ENCODE measurements at places on chromosomes 16 and 17.

DNA sequence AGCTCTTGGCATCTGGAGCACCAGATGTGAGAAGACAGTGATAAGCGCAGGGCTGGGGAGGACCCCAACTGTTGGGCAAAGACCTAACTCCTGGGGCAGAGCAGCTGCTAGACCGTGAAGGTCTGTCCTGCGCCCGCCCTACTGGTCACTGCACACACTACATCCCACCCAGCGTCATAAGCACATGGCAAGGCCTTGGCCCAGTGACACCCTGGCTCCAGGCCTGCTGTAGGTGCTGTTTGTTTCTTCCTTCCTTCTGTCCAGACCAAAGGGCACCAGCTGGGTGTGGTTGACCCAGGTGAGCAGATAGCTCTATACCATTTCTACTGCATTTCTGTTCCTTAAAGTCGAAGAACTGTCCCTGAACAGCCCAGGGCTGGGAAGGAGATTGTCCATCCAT lies 6.4 kb downstream of the TRPV3 start:
- DNase-seq, result no peak

DNA sequence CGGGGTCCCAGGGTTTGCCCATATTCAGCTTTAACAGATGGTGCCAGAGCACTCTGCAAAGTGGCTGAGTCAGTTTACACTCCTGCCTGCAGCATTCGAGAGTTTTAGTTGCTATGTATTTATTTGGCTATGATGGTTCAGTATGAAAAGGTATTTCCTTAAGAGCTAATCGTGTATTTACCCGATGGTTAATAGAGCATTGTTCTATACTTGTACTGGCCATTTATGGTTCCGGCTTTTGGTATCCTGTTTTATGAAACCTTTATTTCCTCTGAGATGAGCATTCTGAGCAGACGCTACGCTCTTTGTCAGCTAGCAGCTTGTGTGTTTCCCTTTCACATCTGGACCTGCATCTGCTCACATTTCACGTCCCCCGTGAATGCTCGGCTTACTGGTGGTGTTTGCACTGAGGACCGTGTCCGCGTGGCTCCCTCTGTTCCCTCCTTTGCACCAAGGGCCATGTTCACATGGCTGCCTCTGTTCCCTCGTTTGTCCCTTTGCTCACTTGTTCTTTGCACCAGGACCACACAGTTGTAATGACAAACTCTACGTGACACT lies 149.1 kb upstream of the CHMP6 start:
- no peak for DNase-seq

- DNase-seq, result no peak
Measured at GRCh38 chr17:81630274-81630673, 6.6 kb downstream of the NPLOC4 start.

- DNase-seq, result no peak
Measured at GRCh38 chr16:4461250-4462085, 13.0 kb downstream of the NMRAL1 start.

DNA sequence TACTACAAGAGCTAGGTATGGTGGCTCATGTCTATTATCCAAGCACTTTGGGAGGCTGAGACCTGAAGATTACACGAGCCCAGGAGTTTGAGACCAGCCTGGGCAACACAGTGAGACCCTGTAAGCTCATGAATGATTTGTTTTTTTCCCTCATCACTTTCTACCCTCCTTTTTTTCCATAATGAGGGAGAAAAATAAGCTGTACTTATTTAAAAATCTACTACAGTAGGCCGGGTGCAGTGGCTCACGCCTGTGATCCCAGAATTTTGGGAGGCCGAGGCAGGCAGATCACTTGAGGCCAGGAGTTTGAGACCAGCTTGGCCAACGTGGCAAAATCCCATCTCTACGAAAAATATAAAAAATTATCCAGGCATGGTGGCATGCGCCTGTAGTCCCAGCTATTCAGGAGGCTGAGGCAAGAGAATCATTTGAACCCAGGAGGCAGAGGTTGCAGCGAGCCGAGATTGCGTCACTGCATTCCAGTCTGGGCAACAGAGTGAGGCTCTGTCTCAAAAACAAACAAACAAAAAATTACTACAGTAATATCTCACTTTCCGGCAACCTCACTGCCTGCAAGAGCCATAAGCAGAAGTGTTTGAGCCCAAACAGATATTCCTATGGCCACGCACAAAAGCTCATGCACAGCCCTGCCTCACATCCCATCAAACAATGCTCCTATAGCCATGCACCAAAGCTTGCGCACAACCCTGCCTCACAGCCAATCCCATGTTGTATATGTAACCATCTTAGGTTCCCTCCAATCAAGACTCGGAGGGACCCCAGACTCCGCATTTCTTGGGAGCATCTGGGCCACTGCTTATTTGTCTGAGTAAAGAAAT lies 37.4 kb downstream of the TK2 start:
- no peak for DNase-seq

GRCh38 chr17:49572806-49573420 lies 2.8 kb upstream of the NXPH3 start:
- DNase-seq, result no peak

DNA sequence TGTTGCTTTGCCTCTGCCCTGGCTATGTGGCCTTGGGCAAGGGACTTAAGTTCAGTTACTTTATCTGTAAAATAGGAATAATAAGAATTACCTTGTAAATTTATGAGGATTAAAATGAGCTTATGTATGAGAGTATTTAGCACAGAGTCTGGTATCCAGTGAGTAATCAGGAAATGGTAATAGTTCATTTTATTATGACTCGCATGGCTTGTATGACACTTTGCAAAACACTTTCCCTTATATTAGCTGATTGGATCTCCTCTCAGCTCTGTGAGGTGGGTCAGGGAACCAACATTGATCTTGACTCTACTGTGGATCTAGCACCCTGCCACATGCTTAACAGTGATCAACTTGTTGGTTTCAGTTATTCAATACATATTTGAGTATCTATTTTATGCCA lies 8.3 kb upstream of the CDH3 start:
- DNase-seq, result peak; percentile 36

DNA sequence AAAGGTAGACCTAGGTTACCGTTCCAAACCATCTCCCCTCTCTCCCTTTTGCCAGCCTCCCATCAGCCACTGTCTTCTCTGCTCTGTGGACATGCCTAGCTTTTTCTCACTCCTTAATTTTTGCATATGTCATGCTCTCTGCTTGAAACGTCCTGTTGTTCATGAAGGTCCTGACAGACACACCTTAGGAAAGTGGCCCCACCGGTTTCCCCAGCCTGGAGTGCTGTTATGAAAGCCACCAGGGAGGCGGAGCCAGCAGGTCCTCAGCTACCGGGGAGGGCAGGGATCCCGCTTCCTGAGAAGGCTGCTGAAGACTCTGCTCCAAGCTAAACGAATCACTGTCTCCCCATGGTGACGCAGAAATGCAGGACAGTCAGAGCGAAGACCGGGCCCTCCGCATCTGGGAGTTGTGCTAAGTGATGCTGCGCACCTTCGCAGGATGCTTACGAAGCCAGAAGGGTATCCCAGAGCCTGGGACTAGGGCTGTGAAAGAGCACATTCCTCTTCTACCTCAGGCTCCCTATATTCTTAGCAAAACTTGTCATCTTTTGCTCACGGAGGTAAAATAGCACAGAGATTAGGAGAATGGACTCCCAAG lies 2.3 kb upstream of the SLC16A11 start:
- DNase-seq, result no peak

- no peak for DNase-seq
Measured at GRCh38 chr17:79042421-79043190, 18.6 kb downstream of the C1QTNF1 start.

DNA sequence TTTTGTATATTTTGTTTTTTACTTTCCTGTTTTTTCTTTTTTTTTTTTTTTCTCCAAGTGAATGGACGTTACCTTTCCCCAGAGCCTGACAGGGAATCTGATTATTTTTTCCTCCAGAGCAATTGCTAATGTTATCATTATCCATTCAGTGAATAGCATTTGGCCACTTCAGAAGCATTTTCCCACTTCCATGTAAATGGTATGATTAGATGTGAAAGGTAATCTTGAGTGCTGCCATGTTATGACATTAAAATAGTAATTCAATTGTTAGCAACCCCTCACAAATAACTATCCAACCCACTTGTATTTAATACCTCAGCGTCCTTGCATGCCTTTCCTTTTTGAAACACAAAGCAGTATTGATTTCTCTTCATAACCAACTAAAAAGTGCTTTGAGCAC lies 1243.8 kb downstream of the CDH8 start:
- no peak for DNase-seq

DNA sequence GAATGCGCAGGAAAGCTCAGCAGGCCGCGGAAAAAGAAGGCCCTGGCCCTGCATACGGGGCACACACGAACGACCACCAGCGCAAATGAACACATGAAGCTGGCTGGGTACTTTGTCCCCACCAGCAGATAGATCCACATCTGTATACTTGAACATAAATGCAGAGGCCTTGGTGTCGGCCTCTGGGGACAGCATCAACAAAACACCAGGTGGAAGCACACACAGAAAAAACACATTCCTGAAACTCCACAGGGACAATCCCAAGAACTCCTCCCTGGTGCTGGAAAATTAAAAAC lies 606 bp upstream of the ZBTB4 start:
- no peak for DNase-seq

GRCh38 chr16:23700509-23700908 lies 12.5 kb downstream of the ERN2 start:
- no peak for DNase-seq
